ENCODE measurements at places on chromosomes 6 and 20.
A peak's percentile ranks its signal among the peaks of the same experiment; 100 is the strongest.

DNA sequence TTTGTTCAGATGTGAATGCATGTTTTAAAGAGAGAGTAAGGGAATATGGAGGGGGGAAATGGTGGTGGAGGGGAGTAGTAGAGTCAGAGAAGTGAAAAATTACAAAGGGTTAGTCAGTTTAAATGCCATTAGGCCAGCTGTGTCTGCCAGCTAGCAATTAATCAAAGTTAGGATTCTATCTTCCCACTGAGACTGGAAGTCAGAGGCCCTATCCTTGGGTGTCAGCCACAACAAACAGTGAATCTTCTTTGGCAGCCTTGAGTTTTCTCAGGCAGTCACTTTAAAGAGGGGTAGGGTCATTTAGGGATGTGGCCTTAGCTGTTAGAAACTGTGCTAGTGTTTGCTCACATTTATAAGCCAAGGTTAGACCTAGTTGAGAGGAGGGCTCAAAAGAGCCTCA is 120.5 kb upstream of the BTBD3 start:
- DNase-seq, result no peak

- no peak for DNase-seq
Measured at GRCh38 chr20:663315-664090, 10.5 kb upstream of the SRXN1 start.

DNA sequence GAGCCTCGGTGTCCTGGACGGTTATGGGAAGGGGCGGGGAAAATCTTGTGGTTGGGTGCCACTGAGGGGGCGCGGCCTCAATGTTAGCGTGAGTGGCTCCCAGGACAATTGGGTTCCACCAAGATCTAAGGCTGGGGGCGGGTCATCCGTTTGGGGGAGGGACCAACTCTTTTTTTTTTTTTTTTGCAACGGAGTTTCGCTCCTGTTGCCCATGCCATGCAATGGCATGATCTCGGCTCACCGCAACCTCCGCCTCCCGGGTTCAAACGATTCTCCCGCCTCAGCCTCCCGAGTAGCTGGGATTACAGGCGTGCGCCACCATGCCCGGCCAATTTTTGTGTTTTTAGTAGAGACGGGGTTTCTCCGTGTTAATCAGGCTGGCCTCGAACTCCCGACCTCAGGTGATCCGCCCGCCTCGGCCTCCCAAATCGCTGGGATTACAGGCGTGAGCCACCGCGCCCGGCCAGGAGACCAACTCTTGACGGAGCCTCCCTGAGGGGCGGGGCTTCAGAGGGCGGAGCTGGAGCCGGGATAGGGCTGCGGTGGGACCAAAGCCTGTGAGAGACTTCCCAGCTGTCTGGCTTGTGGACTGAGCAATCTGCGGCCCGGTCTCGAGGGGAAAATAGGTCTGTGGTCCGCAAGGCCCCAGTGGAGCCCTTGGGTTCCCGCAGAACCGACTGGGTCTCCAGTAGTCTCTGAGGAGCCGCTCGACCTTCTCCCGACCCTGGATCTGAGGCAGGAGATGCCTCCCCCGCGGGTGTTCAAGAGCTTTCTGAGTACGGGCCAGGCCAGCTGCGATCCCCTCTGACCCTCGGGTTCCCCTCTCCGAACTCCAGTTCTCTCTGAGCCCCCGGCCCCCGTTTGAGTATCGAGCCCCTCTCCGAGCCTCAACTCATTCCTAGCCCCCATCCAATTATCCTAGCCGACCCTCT is 1.1 kb downstream of the SPAG4 start:
- DNase-seq, result peak; percentile 84

- DNase-seq, result no peak
Measured at GRCh38 chr6:163188746-163189145, 225.8 kb upstream of the QKI start.

GRCh38 chr20:20439602-20440190 is 71.8 kb downstream of the INSM1 start:
- no peak for DNase-seq

GRCh38 chr6:90284236-90285041 is 12.2 kb downstream of the BACH2 start:
- DNase-seq, result peak; percentile 74

- no peak for DNase-seq
Measured at GRCh38 chr6:43895656-43896328, 125.8 kb downstream of the VEGFA start.

- no peak for DNase-seq
Measured at GRCh38 chr6:84920021-84920420, 155.6 kb upstream of the TBX18 start.

GRCh38 chr20:52497731-52498130 is 306.2 kb upstream of the ZFP64 start:
- no peak for DNase-seq

- DNase-seq, result no peak
Measured at GRCh38 chr6:64225503-64225902, 589.9 kb downstream of the PHF3 start.

GRCh38 chr6:100461917-100462705 is 2.6 kb downstream of the SIM1 start:
- DNase-seq, result no peak

DNA sequence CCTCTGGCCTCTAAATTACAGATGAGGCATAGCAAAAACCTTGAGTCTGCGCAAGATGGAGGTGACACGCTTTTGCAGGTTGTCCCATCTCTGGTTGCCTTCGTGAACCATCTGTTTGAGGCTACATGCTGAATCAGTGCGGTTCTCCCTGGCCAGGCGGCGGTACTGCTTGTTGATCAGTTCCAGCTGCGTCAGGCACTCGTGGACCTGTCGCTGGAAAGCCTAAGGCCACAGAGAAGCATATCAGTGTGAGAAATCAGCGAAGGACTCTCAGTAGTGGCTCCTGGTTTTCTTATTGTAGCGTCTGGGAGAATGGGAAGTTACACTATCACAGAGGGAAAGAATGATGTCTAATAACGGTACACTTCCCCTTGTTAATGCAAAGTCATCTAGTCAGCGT is 344.4 kb downstream of the ESR1 start:
- no peak for DNase-seq

DNA sequence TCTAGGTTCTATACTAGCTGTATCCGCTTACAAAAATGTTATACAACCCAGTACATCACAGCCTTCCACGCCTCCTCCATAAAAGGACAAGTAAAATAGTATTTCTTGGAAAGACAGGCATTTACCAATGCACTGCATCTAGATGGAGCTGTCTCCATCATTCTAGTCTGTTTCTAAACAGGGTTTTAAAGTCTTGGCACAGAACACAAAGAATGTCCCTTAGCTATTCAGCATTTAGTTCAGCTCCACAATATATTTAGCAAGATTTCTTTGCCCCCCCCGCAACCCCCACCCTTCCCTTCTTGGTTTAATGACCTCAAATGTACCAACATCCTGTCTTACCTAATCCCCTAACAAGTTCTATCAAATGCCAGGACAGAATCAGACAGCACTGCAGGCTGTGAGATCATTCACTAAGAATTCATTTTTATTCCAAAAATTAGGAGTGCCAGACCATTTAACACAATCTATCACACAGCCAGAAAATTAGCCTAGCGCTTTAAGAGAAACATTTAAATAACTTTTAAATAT is 198.6 kb downstream of the BACH2 start:
- DNase-seq, result peak; percentile 66

- DNase-seq, result no peak
Measured at GRCh38 chr6:5042436-5042835, 38.6 kb upstream of the RPP40 start.

DNA sequence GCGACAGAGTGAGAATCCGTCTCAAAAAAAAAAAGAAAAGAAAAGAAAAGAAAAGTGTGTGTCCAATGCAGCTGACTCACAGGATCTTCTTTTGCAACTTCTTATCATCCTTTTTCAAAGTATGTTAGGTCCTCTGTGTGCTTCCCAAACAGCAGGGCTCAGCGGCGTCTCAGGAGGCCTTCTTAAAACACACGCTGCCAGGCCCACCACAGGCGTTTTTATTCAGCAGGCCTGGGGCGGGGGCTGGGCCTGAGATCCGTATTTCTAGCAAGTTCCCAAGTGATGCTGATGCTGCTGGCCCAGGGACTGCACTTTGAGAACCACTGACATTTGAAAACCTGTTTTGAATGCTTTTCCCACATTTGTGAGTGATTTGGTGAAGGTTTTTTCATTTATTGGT is 57.1 kb downstream of the PSMG4 start:
- DNase-seq, result no peak

DNA sequence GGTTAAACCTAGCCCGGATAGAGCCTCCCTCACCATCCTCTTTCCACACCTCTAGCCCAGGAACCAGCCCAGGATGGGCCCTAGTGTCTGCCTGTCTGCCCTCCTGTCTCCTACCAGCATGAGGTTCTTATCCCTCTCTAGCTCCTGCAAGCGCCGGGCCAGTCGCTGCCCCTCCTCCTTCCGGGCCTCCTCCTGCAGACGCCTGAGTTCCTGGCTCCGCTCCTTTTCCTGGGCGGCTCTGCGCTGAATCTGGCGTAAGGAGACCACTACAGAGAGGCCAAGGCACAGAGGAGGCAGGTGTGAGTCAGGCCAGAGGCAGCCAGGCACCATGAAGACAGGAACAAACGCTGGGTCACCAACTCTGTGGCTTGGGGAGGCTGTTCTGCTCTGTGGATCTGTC is 4.3 kb upstream of the PSORS1C2 start:
- peak; percentile 60 for DNase-seq

- DNase-seq, result no peak
Measured at GRCh38 chr6:87907521-87907920, 140.1 kb upstream of the SPACA1 start.

GRCh38 chr6:102581378-102582124 is 1188.0 kb downstream of the GRIK2 start:
- DNase-seq, result no peak

- no peak for DNase-seq
Measured at GRCh38 chr20:8535403-8536261, 403.6 kb downstream of the PLCB1 start.

DNA sequence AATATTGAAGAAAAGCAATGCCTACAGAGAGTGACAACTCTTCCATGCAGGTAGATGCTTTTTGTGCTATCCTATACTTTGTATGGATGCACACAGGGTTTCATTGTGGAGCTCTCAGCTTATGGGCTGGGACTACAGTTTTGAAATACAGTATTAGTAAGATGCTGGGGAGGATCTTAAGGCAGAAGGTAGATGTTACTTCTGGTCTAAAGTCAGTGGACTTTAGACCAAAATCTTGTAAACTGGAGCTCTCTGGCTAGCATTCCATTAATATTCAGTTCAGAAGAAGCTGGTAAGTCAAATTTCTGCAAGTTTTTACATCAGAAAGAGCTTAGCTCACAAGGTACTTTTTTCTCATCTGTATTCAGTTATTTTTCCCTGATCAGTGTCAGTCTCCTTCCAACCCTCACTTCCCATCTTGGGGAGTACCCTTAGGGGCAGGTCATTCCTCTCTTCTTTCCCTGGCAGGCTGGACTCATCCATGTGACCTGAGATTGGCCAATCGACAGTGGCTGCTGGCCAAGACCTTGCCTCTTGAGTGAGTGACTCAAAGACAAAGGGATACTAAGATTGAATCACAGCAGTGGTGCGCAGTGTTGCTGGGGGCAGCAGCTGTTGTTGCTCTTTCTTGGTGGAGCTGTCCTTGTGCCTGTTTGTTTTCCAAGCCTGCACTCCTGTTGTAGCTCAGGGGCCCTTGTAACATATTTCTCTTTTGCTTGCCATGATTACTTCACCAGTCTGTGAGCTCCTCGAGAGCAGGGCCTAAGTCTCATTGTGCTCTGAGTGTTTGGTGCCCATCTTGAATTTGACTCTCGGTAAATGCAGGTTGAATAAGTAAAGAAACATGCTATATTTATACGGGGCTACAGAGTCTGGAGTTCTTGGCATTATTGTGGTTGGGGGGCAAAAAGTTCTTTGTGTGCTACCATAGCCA is 2.8 kb upstream of the PHF20 start:
- DNase-seq, result peak; percentile 85

DNA sequence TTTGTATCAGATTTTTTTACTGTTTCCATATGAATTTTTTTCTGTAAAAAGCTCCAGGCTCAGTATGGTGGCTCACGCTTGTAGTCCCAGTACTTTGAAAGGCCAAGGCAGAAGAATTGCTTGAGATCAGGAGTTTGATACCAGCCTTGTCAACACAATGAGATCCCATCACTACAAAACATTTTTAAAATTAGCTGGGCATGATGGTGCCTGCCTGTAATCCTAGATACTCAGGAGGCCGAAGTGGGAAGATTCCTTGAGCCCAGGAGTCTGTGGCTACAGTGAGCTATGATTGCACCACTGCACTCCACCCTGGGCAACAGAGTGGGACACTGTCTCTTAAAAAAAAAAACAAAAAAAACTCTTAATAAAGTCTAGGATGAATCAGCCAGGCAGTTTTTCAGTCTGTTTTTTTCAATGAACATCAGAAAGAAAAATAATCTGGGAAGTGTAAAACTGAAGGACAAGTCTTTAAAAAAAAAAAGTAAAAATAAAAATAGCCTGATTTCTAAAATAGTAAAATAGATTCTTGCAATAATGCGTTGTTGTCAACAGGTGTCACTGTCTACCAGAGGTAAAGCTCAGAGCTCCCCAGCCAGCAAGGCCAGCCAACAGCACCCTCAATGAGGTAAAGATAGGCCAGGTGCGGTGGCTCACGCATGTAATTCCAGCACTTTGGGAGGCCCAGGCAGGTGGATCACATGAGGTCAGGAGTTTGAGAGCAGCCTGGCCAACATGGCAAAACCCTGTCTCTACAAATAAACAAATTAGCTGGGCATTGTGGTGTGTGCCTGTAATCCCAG is 9.3 kb upstream of the ATG5 start:
- peak; percentile 80 for DNase-seq

GRCh38 chr6:39107641-39108040 is 7.3 kb downstream of the SAYSD1 start:
- no peak for DNase-seq

Measured in hepatocyte (in vitro differentiated cells).